HL-60 (cell line): ENCODE measurements at places on chromosomes 2 and 18.
A peak's percentile ranks its signal among the peaks of the same experiment; 100 is the strongest.

- DNase-seq = peak; percentile 50
Observed at GRCh38 chr18:5439986-5440696, 103.7 kb downstream of the EPB41L3 start.

DNA sequence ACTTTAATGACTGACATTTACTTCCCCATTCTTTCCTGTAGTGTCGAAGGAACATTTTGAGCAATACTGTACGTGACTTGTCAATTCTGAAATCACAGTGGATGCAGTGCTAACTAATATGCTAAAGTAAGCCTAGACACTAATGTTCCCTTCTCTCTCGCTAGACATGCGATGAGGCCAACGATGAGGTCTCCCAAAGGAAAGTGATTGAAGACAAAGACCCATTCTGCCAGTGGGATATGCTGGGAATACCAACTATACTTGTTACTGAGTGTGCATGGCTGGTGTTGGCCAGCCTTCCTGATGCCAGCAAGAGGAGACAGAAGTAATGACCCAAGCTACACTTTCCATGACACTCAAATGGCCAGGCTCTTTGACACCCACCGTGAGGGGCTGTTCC is 2.5 kb upstream of the SERPINE2 start:
- DNase-seq = no peak

- DNase-seq = no peak
Observed at GRCh38 chr18:36856815-36857214, 27.9 kb downstream of the KIAA1328 start.

GRCh38 chr2:219576505-219577388 is 4.6 kb downstream of the INHA start:
- no peak for DNase-seq

GRCh38 chr2:51612387-51612786 is 580.5 kb upstream of the NRXN1 start:
- DNase-seq = no peak

GRCh38 chr18:267380-267687 is 513 bp downstream of the THOC1 start:
- DNase-seq = peak; percentile 58

DNA sequence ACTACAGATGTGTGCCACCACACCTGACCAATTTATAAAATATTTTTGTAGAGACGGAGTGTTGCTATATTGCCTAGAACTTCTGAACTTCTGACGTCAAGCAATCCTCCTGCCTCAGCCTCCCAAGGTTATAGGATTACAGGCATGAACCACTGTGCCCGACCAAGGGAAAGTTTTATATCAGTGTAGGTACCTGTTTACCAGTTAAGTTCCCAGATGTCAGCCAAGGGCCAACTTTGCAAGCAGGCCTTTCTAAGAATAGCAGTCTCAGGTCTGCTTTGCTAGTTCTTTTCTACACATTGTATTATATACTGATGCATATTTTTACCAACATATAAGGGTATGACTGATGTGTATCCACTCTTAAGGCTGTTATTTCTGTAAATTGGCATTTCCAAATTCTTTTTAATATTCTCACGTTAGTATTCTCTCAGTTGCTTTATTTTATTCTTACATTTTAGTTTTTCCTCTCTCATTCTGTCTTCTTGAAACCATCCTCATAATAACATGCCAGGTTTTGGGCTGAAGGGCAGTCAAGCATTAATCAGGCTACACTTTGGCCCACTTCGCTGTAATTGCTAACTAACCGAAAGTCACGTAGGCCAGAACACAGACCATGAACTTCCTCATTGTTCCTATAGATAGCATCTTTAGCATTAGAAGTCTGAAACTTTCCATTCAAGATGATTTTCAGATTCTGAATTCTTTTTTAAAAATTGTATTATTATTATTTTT is 25.0 kb upstream of the CXXC1 start:
- DNase-seq = no peak

DNA sequence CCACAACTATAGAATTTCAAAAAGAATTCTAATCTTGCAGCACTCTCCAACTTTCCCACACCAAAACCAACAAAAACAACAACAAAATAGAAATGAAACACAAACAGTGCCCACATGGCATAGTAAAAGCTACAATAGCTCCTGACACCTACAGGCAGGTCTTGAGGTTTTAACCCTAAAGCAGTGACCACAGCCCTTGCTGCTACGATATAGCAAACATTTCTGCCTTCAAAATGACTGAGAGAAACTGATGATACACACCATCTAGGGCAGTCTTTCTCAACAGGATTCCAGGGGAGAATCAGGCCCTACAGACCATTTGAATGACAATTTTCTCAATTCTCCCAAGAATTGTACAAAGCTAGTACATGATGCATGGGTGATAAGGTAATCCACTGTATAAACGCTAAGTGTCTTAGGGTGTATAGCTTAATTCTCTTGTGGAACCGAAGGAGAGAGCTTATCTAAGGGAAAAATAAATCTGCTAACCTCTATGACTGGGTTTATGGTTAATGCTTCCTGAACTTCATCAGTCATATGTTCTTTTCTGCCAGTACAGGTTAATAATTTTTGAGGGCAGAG is 46.5 kb downstream of the TRAK2 start:
- no peak for DNase-seq

DNA sequence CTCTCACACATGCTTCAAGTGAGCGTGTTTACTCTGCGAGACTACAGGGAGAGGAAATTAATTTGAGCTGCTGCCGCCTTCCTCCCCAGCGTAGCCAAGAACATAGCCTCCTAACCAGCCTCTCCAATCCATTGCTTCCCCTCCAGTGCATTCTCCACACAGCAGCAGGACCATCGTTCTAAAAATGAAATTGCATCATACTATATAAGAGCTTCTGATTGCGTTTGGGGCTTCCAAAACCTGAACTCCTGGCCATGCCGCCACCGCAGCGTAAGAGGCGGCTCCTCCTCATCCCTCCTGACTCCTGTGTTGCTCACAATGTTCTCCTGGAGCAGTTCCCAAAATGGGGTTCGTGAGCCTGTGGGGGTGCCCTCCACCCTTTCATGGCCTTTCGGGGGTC is 142.1 kb downstream of the MYT1L start:
- DNase-seq = no peak

- no peak for DNase-seq
Observed at GRCh38 chr2:28668880-28669279, 82.8 kb upstream of the PPP1CB start.

DNA sequence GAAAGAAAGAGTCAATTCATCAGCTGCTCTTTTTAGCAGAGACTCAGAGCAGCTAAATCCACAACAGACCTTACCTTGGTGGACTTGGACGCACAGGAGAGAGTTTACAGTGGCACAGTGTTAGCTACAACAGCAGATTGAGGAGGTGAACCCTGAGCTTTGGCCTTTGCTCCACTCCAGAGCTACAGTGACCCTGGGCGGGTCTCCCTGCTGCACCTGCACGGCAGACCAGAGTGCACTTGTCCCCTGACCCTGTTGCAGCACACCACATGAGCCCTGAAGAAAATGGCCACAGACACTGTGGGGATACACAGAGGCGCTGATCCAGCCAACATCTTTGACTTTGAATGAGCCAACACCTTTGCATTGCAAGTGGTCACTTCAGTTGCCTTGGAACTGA is 11.0 kb downstream of the SLC19A3 start:
- DNase-seq = no peak

DNA sequence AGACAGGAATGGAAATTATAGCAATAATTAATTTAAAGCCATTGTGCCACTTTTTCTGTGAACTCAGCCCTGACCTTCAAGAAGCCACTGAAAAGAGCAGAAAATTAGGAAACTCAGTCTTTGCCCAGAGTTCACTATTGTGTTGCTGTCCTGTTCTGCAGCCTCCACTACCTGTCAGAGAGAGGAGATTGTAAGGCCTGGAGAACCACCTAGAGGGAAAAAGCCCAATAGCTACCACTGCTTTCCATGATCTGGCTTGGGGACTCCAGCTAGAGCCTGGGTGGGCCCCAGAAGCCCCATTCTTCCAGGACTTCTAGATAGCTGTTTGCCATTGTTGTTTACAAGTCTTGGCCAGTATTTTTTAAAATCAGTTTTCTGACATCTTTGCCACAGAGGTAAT is 176.1 kb upstream of the KLF7 start:
- DNase-seq = no peak

- peak; percentile 82 for DNase-seq
Observed at GRCh38 chr18:3596637-3597384, 146.8 kb downstream of the TGIF1 start.

DNA sequence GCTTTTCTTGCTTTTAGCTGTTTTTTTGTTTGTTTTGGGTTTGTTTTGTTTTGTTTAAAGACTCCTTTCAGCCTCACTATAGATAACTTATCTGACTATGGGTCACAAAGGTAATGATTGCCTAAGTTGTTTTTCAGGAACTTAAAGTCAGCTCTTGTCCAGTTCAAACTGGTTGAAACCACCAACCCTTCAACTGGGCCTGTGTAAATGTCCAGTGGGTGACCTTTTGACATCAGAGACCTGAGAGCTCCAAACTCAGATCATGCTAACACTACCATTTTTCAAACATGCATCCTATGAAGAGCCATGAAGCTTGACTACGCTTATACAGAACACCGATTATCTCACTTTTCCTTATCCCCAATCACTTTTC is 144.6 kb upstream of the RMP24 start:
- no peak for DNase-seq

GRCh38 chr18:41992066-41992465 is 37.0 kb downstream of the PIK3C3 start:
- peak; percentile 40 for DNase-seq

GRCh38 chr2:223998948-223999347 is 40.1 kb downstream of the SERPINE2 start:
- DNase-seq = no peak

DNA sequence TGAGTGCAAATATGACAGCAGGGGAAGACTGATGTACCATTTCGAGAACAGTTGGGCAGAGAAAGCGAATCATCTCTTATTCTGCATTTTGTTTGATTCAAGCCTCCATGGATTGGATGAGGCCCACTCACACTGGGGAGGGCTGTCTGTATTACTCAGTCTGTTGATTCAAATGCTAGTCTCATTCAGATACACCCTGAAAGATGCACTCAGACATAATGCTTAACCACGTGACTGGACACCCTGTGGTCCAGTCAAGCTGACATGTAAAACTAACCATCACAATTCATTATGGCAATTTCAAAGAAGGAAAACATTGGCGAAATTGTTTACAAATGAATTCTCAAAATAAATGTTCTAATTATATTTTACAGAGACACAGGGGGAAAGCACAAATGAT is 1210.2 kb downstream of the DPP10 start:
- DNase-seq = no peak

DNA sequence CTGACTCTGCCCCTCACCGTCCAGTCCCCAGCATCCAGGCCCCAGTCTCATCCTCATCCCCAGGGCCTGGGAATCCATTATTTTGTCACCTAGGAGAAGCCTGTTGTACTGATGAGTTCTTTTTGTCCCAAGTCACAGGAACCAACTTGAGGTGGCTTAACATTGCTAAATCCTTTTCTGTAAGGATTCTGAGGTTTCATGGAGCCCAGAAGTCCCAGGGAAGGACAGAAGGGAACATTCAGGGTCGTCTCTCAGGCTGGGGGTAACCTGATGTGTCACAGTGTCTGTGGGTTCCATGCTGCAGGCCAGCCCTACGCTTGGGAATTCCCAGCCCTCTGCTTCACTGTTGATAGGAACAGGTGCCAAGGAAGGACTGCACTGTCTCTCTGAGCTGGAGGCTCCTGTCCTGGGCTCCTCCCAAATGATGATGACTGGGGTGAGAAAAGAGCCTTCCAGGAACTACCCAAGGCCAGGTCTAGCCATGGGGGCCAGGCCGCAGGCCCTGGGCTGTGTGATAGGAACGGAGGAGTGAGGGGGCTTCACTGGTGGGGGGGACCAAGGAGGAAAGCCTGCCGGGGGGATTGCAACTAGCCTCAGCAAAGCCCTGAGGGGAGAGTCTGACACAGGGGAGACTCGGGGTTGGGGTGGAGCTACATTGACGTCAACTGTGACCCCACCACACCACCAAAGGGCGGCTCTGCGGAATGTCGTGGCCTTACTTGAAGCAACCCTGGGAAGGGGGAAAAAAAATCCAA is 145.7 kb downstream of the SMAD7 start:
- no peak for DNase-seq

DNA sequence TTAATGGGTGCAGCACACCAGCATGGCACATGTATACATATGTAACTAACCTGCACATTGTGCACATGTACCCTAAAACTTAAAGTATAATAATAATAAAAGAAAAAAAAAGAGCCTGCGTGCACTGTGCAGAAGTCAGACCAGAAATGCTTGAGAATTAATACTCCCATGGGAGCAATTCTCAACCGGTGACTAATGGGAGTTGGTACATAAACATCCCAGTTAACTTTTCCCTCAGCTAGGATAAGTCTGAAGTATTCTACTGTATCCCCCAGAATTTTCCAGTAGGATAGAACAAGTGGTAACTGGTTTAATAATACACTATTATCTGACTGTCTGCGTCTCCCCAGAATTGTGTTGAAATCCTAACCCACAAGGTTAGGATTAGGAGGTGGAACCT is 113.6 kb upstream of the COL5A2 start:
- no peak for DNase-seq

DNA sequence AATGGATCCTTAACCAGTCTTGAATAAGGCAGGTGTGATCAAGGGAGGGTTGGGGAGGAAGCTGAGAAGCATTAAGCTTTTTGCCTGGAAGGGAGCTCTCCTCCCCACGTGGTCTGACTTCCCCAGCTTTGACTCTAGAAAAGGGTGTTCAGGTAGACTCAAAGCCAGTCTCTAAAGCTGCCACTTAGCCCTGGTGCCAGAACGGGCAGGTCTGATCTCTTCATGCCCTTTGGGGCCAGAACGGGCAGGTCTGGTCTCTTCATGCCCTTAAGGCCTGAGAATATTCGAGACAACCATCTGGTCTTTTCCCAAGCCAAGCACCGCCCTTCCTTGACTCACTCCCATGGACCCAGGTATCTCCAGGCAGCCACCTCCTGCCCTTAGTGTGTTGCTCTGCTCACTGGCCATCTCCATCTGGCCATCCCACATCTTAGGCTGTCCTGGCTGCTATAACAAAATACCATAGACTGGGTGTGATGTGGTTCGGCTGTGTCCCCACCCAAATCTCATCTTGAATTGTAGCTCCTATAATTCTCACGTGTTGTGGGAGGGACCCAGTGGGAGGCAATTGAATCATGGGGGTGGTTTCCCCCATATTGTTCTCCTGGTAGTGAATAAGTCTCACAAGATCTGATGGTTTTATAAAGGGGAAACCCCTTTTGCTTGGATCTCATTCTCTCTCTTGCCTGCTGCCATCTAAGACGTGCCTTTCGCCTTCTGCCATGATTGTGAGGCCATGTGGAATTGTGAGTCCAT is 59.4 kb downstream of the SNORC start:
- DNase-seq = no peak

GRCh38 chr2:77268626-77269025 is 253.6 kb downstream of the LRRTM4 start:
- no peak for DNase-seq

DNA sequence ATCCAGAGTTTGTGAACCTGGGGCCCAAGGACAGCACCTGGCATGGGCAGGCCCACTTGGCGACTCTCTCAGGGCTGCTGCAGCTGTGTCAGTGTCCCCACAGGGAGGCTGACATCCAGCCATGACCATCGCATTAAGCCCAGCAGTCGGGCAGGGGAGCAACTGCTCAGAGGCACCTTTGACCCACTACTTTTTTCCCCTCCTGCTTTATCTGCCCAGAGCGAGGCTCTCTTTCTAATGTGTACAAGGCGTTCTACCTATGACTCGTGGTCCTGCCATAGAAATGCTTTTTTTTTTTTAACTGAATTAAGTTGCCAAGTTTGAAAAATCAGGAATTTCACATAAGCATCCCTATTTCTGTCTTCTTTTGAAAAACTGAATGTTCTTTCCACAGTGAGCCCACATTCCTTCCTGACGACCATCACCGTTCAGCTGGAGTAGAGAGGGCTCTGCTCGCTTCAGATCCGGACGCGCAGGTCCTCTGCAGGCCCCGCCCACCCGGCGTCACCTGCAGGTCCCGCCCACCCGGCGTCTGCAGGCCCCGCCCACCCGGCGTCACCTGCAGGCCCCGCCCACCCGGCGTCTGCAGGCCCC is 403 bp upstream of the CLUL1 start:
- no peak for DNase-seq
